Suppressor macrophage (primary cell): ENCODE measurements at places on chromosomes 12 and 14.

GRCh38 chr12:118680356-118680963 is 300.9 kb upstream of the SRRM4 start:
- no peak for DNase-seq

GRCh38 chr12:44874981-44875416 is 1.1 kb downstream of the NELL2 start:
- no peak for DNase-seq

DNA sequence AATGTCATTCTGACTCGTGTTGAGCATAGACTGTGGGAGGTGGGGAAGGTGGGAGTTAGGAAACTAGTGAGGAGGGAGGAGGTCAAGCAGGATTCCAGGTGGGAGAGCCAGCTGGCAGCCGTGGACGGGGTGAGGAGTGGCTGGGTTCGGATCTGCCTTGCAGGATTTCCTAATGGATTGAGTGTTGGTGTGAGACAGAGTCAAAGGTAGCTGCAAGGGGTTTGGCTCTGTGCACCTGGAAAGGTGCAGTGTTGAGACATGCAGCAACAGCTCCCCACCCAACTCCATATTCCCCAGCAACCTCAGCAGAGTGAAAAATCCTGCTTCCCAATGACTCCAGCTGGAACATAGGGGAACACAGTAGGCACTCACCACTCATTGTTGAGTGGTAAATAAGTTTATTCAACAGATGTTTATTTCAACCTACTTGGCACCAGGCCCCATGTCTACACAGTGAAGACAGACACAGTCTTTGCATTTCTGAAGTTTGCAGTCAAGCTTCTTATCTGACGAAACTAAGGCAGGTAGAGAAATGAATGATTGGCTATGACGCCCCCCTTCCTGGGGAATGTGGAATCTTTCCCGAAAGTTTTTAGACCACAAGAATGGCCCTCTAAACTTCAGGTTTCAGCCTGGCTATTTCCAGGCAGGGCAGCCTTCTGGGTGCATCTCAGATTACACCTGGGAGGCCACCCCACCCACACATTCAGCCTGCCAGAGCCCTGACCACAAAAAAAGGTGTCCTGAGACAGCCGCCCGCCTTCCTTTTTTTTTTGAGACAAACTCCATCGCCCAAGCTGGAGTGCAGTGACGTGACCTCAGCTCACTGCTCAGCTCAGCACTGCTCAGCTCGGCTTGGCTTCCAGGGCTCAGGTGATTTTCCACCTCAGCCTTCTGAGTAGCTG is 37.9 kb upstream of the PLEKHG6 start:
- DNase-seq = no peak

DNA sequence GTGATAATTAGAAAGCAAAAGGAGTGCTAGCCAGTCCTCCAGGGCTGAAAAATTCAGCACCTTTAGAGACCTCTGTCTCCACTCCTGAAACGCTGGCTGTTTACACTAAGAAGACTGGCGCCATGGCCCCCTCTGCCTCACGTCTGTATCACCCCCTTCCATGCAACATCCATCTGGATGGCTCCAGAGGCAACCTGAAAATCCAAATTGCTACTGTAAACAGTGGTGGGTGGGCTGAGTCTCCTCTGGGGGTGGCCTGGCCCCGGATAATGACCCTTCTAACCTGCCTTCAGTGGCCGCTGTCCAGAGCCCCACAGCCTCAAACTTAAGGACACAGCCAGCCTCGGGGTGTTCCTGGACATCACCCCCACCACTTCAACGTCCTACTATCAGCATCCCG is 1.4 kb downstream of the PRKD1 start:
- DNase-seq = no peak

- DNase-seq = no peak
Measured at GRCh38 chr12:4615667-4616066, 33.2 kb downstream of the AKAP3 start.

- no peak for DNase-seq
Measured at GRCh38 chr14:95730126-95730525, 16.2 kb upstream of the TCL1A start.

DNA sequence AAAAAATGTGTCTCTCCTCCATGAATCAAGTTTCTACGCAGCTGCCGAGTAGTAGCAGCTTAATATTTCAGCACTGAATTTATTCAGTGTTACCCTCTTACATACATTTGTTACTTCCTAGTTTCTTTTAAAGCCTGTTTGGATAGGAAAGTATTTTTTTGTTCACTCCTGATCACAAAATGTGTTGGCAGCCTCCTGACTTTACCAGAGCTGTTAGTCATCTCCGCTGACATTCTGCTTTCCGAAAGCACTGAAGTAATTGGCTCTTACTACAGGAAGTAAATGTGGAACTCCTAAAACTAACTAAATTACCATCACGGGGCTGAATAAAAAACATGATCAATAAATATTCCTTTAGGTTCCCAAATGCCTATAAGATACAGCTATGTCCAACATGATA is 225.5 kb downstream of the EPS8 start:
- peak; percentile 94 for DNase-seq

GRCh38 chr12:50542448-50542847 is 37.7 kb downstream of the DIP2B start:
- DNase-seq = no peak

DNA sequence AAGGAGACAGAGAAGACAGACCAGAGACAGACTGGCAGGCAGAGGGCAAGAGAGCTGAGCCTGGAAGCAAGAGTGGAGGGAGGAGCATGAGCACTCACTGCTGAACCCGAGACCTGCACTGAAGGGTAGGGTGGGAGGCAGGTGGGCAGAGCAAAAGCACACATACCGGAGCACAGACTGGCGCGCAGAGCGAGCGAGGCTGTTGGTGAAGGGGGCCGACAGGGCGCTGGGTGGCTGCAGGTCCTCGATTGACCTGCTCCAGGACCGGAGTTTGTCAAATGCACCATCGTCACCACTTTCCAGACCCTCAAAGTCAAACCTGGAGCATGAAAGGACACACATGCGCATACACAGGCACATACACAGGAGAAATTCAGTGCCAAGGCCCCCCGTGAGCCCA is 34.9 kb downstream of the PRPF40B start:
- DNase-seq = no peak

- DNase-seq = no peak
Measured at GRCh38 chr12:71655495-71655894, 8.2 kb downstream of the ZFC3H1 start.

DNA sequence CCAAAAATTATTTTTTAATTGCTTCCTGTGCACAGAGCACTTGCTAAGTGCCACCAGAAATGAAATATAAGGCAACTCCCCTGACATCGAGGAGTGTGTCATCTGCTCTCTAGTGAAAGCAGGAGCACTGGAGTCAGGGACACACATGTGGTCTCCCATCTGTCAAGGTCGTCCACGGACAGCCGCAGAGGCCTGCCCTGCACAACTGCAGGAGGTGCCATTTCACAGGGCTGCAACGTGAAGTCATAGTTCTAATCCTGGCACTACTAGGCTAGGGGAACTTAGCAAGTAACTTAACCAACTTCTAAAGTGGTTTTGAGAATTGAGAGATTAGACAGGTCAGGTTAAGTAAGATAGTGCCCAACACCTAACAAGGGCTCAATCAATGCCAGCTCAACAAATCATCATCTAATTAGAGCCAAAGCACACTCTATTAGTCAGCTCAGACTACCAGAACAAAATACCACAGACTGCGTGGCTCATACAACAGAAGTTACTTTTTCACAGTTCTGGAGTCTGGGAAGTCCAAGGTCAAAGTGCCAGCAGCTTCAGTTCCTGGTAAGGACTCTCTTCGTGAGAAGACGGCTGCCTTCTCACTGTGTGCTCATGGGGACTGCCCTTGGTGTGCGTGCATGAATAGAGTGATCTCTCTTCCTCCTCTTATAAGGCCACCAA is 30.7 kb downstream of the FOXN3 start:
- no peak for DNase-seq

DNA sequence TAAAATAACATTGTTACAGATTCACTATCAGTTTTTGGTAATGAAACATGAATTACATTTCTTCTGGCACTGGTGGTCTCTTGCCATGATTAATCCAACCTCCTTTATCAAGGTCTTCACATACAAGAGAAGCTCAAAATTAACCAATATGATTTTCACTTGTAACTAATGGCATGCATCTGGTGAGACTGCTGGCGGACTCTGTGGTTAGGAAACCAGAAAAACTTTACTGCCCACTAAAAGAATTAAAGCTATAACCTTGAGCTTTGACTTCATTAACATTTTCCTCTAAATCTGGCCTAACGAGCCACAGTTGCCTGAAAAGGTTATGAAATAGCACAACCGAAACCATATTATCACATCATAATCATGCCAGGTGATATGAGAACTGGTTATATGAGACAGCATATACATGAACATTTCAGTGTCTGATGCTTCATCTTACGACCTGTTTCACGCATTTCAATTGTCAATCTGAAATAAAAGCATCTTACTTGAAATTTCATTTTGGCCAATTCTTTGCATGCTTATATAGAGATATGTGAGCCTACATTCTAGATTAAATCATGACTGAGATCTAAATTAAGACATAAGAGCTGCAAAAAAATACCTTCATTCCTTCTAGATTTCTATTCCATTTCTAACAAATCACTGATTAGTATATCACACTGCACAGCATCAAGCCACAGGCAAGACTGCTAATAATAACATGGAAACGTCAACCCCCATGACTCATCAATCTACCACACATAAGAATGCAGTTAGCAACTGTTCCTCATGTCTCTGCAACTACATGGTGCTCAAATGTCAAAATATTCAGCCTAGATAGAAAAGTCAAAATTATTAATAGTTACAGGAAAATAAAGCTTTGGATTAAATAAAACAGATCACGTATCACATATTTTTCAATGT is 89.3 kb downstream of the OSBPL8 start:
- DNase-seq = peak; percentile 49

GRCh38 chr12:5511644-5512600 is 80.0 kb downstream of the NTF3 start:
- peak; percentile 23 for DNase-seq

DNA sequence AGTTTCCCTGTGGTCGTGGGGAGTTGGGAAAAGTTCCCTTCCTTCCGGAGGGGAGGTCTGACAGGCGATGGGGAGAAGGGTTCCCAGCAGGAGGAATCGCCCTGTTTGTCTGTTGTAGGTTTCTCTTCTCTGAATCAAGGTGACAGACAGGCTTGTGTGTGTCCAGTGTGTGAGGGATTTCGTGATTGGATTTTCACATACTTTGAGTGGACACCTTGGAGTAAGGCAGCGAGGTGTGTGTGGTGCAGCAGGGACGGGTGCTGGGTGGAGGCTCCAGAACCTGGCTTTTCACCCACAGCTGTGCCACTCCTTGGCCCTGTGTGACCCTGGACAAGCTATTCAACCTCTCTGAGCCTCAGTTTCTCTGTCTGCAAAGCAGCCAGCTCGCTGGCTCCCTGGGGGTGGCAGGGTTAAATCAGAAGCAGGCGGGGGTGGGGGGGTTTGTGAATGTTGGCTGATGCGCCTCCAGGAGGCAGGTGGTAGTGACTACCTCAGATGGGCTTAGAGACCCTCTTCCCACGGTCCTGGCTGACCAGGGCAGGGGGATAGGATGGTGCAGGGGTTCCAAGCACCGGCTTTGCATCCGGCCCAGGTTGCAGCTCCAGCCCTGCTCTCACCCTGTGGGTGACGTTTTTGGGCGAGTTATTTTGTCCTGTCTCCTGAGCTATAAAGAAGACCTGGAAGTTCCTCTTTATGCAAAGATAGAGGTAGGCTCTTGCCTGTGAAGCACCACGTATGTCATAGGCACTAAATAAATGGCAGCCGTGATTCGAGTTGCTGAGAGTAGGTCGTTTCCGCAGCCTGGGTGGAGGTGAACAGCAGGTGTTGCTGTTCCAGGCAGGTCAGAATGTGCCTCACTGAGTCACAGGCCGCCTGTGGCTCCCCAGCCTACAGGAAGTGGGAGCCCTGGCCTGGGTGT is 679 bp downstream of the BDKRB2 start:
- DNase-seq = no peak

GRCh38 chr14:69617796-69618195 is 6.4 kb downstream of the SUSD6 start:
- DNase-seq = no peak

GRCh38 chr14:30994681-30995620 is 30.5 kb upstream of the AP4S1 start:
- DNase-seq = peak; percentile 18

- no peak for DNase-seq
Measured at GRCh38 chr12:72275526-72275925, 3.4 kb downstream of the TRHDE start.

- peak; percentile 99 for DNase-seq
Measured at GRCh38 chr14:68792979-68793733, at the start of gene ZFP36L1. TSS of gene ZFP36L1 (minus strand) at chr14:68793067. CDS start at chr14:68792938, 129 bp downstream.

GRCh38 chr12:121069206-121069605 is 30.2 kb upstream of the OASL start:
- no peak for DNase-seq

- no peak for DNase-seq
Measured at GRCh38 chr12:2360630-2361170, 307.9 kb downstream of the CACNA1C start.

GRCh38 chr12:24075650-24076049 is 126.2 kb upstream of the SOX5 start:
- no peak for DNase-seq

DNA sequence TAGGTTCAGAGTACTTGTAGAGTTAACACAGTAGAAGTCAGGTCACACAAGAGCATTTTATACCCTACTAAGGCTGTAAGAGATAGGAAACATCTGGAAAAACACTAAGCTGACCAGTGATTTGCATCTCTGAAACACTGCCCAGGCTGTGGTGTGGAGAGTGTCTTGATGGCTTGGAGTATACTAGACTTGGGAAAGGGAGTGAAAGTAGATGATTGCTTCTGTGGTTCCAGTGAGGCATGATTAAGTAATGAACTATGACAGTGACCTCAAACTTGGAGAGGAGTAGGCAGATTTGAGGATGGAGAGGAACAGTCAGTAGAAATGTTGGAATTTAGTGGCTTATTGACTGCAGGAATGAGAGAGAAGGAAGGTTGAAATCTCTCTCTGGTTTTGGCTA is 201.2 kb downstream of the FLRT2 start:
- no peak for DNase-seq

DNA sequence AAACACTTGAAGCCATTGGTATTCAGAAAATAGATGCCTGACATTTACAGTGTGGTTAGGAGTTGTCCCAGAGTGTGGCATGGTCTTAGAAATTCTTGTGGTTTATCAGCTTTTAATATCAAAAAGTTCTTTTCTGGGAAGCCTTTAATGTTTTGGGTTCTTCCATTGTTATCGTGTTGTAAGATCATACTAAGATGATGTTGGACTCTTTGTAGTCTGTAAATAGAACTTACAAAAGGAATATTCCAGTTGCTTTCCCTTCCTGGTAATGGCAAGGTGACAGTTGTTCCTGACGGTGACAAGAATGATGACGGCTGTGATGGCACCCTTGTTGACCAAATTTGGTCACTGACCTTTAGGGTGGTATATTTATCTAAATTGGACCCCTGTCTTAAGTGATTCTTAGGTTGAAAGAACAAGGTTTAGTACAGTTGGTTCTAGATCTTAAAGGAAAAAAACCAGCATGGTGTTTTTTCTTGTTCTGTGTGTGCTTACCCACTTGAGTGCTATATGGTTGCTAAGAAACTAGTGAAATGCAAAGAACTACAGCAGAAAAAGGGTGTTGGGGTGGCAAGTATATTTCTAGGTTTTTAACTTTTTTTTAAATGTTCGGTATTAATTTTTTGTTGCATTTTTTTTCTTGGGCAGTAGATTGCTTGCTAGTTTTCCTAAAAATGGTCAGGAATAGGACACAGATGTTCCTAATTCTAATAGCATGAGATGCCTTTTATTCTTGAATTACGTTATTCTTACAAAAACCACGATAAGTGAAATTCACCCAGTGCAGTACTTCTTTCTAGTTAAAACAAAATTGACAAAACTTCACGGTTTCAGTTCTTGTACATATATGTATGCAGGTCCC is 2.1 kb downstream of the ATP2A2 start:
- DNase-seq = no peak

- DNase-seq = no peak
Measured at GRCh38 chr12:21638054-21638891, 19.4 kb downstream of the LDHB start.
